Activated T-helper 1 cell treated with anti-CD3 and anti-CD28 coated beads, Interleukin-2, amount 50 U/mL, for 16 hours (primary cell): ENCODE measurements at places on chromosomes 16 and 17.

- DNase-seq = no peak
Measured at GRCh38 chr17:75011401-75012095, 922 bp upstream of the MRPL58 start.

DNA sequence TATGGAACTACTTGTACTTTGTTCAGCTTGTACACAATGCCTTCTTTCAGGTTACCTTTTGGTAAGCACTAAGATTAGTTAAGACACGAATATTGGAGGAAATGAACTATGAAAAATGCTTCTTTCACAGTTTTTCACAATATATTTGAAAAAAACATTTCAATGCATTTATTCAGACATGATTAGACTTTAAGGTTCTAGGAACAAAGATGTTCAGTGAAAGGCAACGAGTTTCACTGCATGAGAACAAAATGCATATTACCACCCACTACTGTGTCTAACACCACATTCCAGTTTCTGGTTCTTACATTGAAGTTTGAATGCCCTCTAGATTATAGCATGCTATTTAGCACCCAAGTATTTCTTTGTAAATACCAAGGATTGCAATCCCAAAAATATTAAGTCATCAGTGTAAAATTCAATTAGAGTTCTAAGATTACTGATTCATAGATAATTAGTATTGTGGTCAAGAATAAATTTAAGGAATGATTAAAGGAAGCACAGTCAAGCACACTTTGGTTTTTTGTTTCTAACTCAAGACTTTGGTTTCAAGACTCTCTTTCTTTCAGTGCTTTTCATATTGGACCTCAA is 261.7 kb downstream of the CEP112 start:
- DNase-seq = no peak

GRCh38 chr16:9845661-9846361 is 336.4 kb downstream of the GRIN2A start:
- no peak for DNase-seq

DNA sequence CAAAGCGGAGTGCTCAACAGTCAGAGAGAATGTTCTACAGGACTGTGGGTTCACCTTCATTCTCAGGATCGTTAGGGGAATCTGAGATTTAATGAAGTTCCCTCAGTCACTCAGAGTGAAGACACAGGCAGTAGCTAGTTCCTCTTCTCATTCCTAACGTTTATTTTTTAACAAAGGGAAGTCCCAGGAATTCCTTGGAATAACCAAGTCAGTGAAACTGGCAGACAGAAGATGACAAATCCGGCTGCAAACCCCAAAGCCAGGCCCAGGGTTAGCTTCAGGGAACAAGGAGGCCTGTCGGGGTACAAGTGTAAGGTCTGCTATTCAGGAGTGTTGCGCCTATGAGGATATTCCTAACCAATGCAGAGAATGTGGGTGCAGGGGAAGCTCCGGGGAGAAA is 42.0 kb downstream of the COTL1 start:
- DNase-seq = no peak

- no peak for DNase-seq
Measured at GRCh38 chr17:45869676-45870341, 24.5 kb upstream of the MAPT start.

GRCh38 chr17:40176754-40177110 is 538 bp upstream of the RAPGEFL1 start:
- no peak for DNase-seq

GRCh38 chr17:75614006-75614405 is 19.2 kb upstream of the SMIM5 start:
- DNase-seq = no peak

DNA sequence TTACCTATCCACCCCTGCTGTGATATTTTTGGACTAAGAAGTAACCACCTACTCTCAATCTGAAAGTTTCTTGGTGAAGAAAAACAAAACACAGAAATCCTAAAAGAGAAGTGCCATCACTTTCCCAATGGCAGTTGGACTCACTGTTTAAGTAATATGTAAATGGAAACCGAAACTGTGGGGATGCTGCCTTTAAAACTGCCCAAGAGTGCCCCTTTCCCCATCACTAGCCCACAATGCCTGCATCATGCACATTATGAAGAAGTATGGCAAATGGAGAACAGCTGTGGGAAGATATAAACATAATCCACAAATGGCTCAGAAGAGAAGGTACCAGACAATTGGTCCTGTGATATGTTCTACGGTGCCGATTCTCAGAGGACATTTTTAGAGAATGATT is 33.5 kb upstream of the SLC6A2 start:
- DNase-seq = no peak

- no peak for DNase-seq
Measured at GRCh38 chr16:46751381-46751780, 3.2 kb upstream of the MYLK3 start.

GRCh38 chr16:1812732-1813163 is 13.9 kb downstream of the HAGH start:
- DNase-seq = no peak

DNA sequence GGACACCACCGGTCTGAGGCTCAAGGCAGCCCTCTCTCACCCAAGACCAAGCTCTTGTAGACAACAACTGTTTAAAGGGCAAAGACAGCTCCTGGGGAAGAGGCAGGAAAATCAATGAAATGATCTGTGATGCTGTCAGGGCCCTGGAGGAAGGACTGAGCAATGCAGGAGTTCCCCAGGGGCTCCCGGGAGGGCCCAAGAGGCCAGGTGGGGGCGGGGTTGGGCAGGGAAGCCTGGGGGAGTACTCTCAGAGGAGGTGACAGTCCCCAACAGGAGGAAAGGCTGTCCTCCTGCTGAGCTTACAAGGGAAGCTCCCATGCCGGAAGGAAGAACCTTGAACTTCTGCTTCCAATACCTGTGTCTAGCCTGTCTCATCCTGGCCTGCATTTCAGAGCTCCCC is 8.3 kb upstream of the NOS2 start:
- no peak for DNase-seq

GRCh38 chr16:73743665-73744496 is 552.7 kb upstream of the PSMD7 start:
- no peak for DNase-seq

DNA sequence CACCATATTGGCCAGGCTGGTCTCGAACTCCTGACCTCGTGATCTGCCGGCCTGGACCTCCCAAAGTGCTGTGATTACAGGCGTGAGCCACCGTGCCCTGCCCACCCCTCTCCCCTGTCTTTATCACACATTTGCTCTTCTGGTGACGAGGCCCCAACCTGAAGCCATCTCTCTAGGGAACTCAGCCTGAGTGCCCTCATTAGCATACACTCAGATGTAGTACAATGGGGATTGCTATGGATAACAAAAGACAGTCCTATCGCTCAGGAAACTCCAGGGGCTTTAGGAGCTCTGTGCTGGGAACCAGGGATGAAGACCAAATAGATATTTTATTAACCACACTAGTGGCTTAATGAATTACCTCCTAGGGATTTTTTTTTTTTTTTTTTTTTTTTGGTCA is 100.7 kb downstream of the MARF1 start:
- no peak for DNase-seq

DNA sequence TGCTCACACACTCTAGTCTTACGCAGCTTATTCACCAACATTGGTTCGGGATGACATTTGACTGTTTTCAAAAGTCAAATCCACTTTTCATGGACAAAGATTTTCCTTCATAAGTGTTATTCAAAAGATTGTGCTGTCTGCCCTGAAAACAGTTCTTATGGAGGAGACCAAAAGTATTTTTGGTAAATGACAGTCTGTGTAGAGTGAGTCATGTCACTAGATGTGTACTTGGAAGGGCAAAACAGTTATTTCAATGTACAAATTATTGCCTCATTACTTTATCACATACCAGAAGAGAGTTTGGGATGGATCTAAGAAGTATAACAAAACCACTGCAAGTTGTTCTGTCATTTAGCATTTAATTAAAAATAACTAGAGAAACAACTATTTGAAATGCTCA is 265.6 kb downstream of the CDH13 start:
- no peak for DNase-seq

GRCh38 chr17:32518646-32519227 is 31.9 kb downstream of the CDK5R1 start:
- DNase-seq = no peak

GRCh38 chr17:49031965-49032928 is 35.1 kb downstream of the IGF2BP1 start:
- DNase-seq = no peak

DNA sequence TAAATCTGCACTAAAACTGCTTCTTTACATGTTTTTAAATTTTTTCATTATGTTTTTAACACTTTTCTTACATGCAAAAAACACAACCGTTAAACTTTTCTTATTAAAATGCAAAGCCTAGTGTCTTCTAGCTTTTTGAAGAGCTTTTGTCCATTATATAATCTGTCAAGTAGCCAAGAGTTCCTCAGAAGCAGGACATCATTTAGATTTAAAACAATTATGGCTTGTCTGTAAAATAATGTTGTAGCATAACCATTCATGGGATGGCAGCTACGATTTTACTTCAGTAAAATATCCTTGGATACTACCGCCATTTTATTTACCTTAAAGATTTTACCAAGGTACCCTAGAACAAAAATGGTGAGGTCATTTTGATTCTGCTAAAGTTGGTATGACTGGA is 2.8 kb downstream of the OMG start:
- no peak for DNase-seq

- DNase-seq = no peak
Measured at GRCh38 chr16:55821210-55821609, 11.7 kb downstream of the CES1 start.

DNA sequence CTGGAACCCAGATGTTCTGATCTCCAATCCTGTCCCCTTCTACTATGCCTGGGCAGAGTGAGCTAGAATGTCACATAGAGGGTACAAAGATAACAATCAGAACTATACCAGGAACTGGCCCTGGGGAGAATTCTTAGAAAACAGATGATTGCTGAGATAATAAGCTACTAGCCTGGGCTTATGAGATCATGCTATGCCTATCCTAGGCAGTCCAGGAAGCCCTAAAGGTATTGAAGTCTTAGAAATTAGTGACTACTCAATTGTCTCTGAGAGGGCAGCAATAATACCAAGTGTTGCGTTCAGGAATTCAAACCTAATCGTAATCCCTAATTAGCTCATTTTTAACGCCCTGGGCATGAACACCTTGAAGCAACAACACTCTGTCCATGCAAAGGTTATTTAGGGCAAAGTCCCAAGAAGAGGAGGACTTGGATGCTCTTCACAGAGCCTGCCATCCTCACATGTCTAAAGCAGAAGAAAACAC is 77.1 kb downstream of the MMD start:
- no peak for DNase-seq

DNA sequence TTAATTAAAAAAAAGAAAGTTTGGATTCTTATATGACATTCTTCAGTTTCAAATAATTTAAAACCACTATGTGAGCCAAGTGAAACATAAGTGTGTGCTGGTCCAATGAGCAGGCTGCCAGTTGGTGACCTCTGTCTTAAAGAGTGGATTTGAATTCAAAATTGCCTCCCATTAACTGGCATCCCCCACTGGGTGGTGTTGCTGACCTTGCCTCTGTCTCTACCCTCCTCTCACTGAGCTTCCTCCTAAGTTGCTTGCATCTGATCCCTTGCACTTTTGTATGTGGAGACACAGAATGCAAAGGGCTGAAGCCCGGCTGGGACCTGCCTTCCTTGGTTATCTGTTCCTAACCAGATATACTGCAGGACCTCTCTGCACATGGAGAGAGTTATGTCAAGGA is 160.6 kb downstream of the CYLD start:
- no peak for DNase-seq

- DNase-seq = peak; percentile 76
Measured at GRCh38 chr16:23835390-23836077, at the start of gene PRKCB. PRKCB (plus strand) TSS chr16:23835983.

DNA sequence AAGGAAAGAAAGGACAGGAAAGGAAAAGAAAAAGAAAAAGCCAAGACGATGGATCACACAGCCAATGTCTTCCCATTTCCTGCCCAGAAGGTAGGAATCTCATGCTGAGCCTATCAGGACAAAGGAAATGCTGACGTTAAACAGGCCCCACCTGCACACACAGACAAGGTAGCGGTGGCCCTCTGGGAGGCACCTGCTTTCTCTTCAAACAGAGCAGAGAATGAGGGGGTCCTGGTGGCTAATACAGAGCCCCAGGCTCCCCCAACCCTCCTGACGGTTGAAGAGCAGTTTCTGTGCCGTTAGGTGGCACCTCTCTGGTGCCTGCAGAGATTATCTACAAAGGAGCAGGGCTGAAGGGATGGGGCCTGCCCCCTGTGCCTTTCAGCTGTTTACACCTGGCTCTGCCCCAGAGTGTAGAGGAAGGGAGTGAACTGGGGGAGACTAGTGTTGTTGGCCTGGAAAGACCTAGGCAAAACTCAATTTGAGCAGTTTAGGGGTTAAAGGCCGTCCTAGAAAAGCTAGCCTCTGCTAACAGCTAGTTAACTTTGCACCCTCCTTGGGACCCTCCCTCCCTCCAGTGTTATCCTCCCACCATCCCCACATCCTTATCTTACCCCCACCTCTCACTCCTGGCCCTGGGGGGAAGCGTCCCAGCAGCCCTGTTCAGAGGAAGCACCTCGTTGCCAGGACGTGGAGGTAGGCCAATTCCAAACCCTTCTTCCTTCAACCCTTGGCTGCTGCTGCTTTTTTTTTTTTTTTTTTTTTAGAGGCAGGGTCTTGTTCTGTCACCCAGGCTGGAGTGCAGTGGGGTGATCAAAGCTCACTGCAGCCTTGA is 56.3 kb downstream of the ARHGAP27 start:
- no peak for DNase-seq
